ENCODE measurements at places on chromosomes 12 and 14. TPM values are rescaled to one million over a fixed set of nuclear protein-coding genes. Genes with fewer than 3 reads are reported as not detected.

The GOLT1B gene
- total RNA-seq, result 38.8 TPM

DNA sequence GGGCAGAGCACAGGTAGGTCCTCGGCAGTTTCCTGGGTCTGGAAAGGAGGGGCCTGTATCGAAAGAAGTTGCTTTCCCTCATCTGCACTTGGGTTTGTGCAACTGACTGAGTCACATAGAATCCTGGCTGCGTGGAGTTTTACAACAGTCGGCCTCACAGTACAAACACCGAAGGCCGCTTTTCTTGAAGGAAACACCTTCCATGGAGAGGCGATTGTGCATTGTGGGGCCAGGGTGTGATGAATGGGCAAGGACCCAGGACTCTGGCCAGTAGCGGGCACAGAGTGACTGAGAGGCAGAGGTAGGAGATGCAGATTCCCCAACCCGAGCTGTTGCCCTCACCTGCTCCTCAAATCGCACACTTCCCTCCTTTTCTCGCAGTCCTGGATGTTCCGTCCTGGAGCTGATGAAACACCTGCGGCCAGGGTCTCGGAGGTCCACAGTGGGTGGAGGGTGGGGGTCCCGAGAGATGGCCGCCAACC, 7.7 kb downstream of the CCND2 start:
- peak; percentile 40 for DNase-seq

The DAO gene
- not detected for total RNA-seq

The ATP5MC2 gene
- 169 TPM for total RNA-seq

DNA sequence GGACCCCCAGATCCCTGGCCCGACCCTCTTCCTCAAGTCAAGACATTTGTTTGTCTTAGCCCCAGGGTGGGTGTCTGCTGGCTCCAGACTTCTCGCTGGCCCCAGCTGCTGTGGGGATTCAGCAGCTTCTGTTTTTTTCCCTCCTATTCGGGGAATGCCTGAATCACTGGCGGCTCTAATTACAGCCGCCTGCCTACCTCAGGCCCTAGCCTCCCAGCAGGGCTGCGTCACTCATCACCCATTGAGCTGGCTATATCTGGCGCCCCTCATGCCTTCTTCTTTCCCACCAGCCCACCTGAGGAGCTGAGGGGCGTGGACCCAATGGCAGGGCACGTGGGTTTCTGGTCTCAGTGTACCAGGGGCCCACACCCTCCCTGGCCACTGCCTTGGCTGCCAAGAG, 10.1 kb downstream of the KRT80 start:
- peak; percentile 91 for DNase-seq

DNA sequence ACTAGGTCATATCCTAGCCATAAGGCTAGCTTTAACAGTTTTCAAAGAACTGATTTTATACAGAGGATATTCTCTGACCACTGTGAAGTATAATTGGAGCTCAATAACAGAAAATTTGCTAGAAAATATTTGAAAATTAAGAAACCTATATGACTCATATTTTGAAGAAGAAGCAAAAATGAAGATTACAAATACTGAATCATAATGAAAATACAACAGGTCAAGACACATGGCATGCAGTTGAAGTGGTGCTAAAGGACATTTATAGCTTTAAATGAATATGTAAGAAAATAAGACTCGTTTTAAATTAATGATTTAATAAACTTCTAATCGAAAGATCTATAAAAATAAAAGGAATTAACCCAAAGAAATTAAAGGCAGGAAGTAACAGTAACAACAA, 1234.6 kb downstream of the SLC16A7 start:
- peak; percentile 36 for DNase-seq

DNA sequence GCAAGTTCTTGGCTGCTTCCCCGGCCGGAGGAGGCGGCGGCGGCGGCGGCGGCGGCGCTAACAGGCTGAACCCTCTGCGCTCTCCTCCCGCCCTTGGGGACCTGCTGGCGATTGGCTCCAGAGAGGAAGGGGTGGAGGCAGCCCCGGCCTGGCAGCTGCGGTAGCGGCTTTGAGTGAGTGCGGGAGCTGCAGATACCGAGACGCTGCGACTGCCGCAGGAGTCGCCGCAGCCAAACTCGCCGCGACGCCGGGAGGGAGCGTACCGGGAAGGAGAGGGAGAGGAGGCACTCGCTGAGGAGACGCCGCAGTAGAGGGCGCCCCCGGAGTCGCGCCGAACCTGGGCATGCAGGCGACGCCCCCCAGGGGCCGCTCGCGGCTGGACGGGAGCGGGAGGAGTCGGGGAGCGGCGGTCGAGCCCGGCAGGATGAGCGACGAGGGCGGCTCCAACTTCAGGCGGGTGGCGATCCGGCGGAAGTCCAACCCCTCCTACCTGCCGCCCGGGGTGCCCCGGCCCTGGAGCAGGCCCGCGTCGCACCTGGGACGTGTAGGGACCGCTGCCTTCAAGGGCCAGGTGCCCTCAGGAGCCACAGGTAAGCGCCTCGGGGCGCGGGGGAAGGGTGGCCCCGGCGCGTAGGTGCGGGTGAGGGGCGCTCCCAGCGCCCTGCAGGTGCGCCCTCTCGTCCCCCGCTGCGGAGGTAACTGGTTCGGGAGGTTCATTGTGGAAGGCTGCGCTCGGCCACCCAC, at the start of gene FGD4:
Gene FGD4, plus strand, starts transcription at position 189 of the 744 bp plus-strand sequence.
- peak; percentile 75 for DNase-seq

GRCh38 chr12:23473071-23473470, 476.4 kb downstream of the SOX5 start:
- DNase-seq, result no peak

DNA sequence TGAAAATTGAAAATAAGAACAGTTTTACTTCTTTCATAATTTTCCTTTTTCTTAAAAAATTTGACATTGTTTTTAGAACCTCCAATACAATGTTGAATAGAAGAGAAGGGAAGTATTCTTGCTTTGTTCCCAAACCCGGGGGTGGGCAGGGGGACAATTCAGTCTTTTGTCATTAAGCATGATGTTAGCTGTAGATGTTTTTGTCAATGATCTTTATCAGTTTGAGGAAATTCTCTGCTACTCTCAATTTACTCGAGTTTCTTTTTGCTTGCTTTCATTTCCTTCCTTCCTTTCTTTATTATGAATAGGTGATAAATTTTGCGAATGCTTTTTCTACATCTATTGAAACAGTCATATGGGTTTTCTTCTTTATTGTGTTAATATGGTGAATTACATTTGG, 183.2 kb upstream of the FRMD6 start:
- DNase-seq, result no peak

The DIO2 gene
- total RNA-seq, result 3.3 TPM

The WNT1 gene
- not detected for total RNA-seq

- DNase-seq, result peak; percentile 63
These were observed 6.7 kb upstream of the DNAAF2 start for GRCh38 chr14:49641697-49642129.

- peak; percentile 42 for DNase-seq
These were observed 272.0 kb upstream of the E2F7 start for GRCh38 chr12:77337362-77337761.

DNA sequence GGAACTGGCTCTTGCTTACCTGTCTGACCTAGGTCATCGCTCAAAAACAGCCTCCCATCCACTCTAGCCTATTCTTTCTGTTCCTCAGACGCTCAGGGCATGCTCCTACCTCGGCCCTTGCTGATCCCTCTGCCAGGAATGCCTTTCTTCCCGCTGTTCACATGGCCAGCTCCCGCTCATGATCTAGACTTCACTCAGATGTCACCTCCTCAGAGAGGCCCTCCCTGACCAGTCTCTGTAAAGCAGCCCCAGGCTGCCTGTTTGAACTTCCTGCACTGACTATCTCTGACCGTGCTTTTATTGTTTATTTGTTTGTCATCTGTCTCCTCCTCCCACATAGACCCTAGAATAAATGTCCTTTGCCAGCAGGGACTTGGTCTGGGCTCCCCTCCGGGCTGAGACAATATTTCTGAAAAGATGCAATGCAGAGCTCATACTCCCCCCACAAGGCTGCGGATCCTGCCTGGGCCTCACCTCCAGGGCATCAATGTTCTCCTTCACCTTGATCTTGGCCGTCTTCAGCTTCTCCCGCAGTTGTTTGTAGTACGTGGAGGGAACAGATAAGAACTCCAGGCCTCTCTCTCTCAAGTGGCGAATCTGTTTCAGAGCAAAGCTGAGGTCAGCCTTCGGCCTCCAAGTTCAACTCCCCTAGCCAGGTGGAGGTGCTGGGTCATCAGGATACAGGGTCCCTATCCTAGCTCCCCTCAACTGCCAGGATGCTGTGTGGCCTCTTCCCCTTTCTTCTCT, 15.2 kb downstream of the HPD start:
- no peak for DNase-seq

The SMCO2 gene
- 0.26 TPM for total RNA-seq

The ADAMTS20 gene
- total RNA-seq, result not detected

DNA sequence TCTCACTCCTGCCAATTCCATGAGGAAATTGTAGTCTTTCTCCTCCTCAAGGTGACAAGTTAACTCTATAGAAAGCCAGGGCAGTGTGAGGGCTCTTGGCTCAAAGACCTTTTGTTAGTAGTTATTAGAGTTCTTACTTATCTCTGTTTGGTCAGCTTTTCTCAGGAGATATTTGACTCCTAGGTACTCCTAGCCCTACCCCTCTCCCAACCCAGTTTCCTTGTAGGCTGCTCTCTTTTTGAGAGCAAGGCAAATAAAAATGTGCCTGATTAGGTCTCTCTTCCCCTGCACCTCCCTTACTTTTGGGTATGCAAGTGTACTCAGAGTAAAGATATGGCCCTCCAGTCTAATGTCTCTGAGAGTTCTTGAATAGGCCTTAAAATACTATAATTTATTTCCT, 23.8 kb downstream of the BTG1 start:
- DNase-seq, result no peak

The HCFC2 gene
- 28.0 TPM for total RNA-seq

GRCh38 chr12:20601668-20602280, 93.4 kb upstream of the SLCO1C1 start:
- peak; percentile 56 for DNase-seq

The GALNT9 gene
- 0.51 TPM for total RNA-seq
